ENCODE measurements at places on chromosomes 4 and X.

GRCh38 chrX:43514820-43515219 is 141.3 kb upstream of the MAOA start:
- DNase-seq = no peak

GRCh38 chr4:99811850-99812249 is 4.8 kb upstream of the DAPP1 start:
- peak; percentile 31 for DNase-seq

- no peak for DNase-seq
Observed at GRCh38 chr4:124846306-124846705, 133.8 kb upstream of the ANKRD50 start.

GRCh38 chr4:144340931-144341330 is 200.4 kb upstream of the GYPA start:
- DNase-seq = no peak

GRCh38 chr4:10183462-10183861 is 66.9 kb upstream of the WDR1 start:
- no peak for DNase-seq

GRCh38 chrX:11751261-11751660 is 6.8 kb upstream of the MSL3 start:
- DNase-seq = no peak

Data from stimulated activated CD4-positive, alpha-beta T cell treated with anti-CD3 and anti-CD28 coated beads, Interleukin-12 subunit alpha, Interleukin-12 subunit beta, amount 100 ng/mL, for 4 hours (primary cell).